ENCODE measurements at places on chromosomes 5 and 9. TPM values are rescaled to one million over a fixed set of nuclear protein-coding genes. Genes with fewer than 3 reads are reported as not detected.

The ADAMTSL2 gene
- 1.5 TPM for polyA plus RNA-seq

The CCNJL gene
- polyA plus RNA-seq = 10.8 TPM

The AK6 gene
- polyA plus RNA-seq = 74.1 TPM

The PRKACG gene
- polyA plus RNA-seq = not detected

The TRAF1 gene
- polyA plus RNA-seq = 2.2 TPM

The ABCA2 gene
- 21.8 TPM for polyA plus RNA-seq

The GPSM1 gene
- polyA plus RNA-seq = 30.0 TPM

The BAAT gene
- 19.8 TPM for polyA plus RNA-seq

The ANKRD34B gene
- polyA plus RNA-seq = not detected

The C9orf85 gene
- 12.2 TPM for polyA plus RNA-seq

The ANKRD18B gene
- polyA plus RNA-seq = 0.62 TPM

Measured in hepatocyte (in vitro differentiated cells).